NCI-H69 (cell line): ENCODE measurements at places on chromosomes 1 and 21.

GRCh38 chr1:234932511-234933430 is 195.9 kb downstream of the TOMM20 start:
- no peak for DNase-seq

- no peak for DNase-seq
Observed at GRCh38 chr1:46539972-46540371, 11.5 kb downstream of the KNCN start.

DNA sequence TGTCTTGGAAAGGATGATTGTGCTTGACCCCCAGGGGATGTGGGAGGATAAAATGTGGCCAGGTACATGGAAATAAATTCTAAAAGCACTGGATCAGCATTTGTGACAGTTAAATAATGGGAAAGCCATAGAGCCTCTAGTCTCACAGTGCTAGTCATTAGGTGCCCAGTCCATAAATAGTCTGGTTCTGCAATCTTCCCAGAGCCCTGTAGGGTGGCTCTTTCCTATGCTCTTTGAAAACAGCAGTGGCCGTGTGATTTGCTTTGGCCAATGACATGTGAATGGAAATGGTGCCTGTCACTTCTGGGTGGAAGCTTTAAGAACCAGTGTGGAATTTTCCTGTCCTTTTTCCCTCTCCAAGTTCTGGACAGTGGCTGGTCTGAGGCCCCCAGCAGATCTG is 113.2 kb downstream of the TRABD2B start:
- DNase-seq: peak; percentile 7

DNA sequence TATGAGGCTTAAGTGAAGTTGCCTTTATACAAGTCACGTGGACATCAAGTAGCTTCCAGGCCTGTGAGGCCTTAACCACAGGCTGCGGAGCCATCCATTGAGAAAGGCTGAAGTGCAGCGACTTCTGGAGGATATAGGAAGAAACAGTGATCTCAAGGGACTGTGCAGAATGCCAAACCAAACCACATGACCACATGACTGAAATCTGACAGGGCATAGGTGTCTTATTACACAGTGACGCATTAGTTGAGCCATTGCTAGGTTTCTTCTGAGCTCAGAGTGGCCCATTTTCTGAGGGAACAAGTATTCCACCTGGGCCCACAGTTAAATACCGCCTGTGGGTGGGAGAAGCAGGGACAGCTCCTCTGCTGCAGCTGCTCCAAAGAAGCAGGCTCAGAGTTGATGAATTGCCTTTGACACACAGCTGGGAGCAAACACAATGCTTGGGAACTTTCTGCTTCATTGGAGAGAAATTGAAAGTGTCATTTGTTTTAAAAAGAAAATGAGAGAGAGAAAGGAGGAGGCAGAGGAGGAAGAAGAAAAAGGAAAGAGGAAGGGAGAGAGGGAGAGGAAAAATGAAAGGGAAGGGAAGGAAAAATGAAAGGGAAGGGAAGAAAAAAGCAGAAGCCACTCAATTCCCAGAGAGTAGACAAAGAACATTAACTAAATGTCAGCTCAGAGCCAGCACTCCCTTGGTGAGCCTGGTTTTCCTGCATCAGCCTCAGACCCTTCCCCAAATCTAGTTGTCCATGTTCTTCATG is 94.4 kb downstream of the COLGALT2 start:
- peak; percentile 83 for DNase-seq

- DNase-seq: peak; percentile 86
Observed at GRCh38 chr1:60149251-60149650, 75.7 kb upstream of the C1orf87 start.

DNA sequence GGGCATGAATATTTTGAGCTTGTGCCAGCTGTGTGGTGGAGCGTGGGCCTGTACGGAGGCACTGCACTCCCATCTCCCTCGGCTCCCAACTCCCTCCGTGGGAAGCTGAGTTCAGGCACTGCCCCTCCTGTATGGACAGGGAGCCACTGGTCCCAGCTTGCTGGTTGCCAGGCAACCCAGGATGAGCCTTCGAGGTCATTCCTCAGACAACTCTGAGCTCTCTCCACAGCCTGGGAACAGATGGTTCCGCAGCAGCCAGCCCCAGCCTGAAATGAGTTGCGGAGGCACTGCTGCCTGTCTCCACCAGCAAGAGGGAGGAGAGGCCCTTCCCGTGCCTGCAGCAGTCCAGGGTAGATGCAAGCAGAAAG is 58.4 kb upstream of the TENT5B start:
- peak; percentile 73 for DNase-seq

DNA sequence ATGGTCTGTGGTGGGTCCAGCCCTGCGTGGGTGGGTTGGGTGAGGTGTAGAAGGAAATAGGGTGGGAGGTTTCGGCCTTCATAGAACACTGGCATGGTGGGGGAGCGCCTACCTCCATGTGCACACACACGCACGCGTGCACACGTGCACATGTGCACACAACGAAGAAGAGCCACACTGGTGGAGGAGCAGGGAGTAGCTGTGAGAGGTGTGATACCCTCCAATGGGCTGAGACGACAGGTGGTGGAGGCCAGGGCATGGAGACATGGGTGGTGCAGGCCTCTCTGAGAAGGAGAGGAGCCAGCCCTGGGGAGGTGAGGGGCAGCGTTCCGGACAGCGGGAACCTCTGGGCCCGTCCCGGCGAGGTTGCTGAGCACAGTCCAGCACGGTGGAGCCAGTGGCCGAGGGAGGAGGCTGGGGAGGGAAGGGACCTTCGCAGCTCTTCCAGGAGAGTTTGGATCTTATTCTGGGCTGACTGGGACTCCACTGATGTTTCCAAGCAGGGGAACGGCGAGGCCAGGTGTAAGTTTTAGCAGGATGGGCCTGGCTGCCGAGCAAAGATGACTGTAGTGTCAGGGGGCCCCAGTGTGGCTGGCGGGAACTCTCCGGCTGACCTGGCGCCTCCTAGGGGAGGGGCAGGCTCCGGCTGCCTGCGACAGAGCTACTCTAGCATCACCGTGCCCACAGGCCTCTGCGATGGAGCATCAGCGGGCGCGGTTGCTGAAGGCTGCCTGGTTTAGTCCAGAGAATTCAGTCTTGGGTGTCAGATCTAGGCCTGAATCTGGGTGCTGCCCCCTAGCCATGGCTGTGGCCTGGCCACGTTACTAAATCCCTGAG is 107.2 kb downstream of the ARHGEF10L start:
- DNase-seq: no peak

DNA sequence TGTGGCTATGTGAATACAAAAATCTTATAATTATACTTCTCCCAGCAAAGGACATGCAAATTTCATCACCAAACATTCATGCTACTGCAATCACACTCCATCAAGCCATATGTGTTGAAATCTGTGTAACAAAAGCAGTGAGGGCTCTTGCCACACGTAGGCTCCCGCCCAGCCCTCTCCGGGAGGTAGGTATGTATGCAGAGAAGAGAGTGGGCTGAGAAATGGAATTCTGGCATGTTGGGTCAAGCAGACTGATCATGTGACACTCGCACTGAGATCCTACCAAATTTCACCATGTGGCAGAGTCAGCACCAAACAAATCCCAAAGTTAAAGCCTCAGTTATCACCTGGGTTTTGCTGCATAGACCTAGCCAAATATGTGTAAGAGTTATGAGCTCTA is 49.7 kb downstream of the APP start:
- DNase-seq: peak; percentile 65

- peak; percentile 30 for DNase-seq
Observed at GRCh38 chr1:94514095-94514727, 27.3 kb downstream of the F3 start.
